ENCODE measurements at places on chromosomes 11 and 22.

DNA sequence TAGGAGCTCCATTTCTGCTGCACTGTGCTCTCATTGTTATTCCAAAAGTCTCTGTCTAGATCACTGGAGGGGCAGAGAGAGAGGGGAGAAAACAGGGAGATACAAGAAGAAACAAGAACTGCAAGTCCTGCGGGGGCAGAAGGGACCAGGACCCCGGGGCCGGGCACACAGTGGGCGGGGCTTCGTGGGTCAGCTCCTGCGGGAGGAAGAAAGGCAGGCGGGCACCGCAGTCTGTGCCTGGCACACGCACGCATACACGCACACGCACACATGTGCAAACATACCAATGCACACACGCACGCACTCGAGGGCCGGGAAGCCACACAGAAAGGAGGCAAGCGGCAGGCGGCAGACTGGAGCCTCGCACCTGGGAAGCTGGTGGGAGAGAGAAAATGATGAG, 33.6 kb downstream of the SYT7 start:
- no peak for DNase-seq

- DNase-seq, result no peak
Measured at GRCh38 chr11:61800331-61801281, 7.9 kb downstream of the FEN1 start.

DNA sequence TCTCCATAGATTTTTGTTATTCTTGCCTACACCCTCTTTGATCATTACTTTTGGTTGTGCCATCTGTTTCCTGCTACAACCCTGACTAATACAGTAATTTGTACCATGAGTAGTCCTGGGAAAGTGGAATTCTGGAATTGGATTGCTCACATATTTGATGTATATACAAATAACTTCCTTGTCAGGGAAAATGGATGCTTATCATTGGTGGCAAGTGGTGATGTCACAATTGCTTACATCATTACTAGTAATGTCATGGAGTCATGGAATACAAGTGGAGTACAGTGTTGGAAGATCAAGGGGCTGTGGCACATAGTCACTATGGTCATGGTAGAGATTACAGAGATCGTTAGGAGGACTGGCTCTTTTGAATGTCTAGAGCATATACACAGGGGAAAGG, 24.4 kb downstream of the AASDHPPT start:
- DNase-seq, result no peak

GRCh38 chr11:394858-395655, 1.0 kb downstream of the PKP3 start:
- DNase-seq, result no peak

- DNase-seq, result peak; percentile 71
Measured at GRCh38 chr11:33857933-33858371, 33.9 kb downstream of the LMO2 start.

DNA sequence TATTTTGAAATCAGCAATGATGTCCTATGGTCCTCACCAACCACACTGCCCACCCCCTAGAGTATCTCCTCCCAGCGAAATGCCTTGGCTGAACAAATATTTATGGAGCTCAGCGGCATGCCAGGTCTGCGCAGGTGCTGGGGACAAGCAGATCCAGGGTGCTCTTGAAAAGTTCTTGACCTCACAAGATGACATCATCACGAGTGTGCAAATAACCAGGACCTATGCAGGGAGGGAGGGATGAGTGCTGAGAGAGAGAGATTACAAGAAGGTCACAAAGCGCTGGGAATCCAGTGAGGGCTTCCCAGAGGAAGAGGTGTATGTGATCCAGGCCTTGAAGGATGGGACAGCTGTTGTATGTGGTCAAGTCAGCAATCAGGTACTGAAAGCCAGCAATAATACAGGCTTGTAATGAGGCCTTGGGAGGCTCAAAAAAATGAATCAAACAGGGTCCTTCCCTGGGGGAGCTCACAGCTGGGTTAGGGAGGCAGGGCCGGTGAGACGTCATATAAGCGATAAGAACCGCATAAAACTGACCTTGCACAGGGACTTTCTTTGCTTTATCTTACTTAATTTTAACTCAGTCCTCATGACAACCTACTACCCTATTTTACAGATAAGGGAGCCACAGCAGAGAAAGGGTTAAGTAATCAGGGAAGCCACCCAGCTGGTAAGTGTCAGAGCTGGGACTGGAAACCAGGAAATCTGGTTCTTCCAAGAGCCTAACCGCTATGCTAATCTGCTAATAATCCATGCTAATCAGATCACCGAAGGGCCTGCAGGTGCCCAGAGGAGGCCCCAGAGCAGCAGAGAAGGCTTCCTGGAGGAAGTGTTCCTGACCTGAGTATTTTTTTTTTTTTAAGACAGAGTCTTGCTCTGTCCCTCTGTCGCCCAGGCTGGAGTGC, 8.2 kb downstream of the ARRB1 start:
- DNase-seq, result peak; percentile 93

GRCh38 chr11:120637131-120637530, 125.6 kb downstream of the GRIK4 start:
- no peak for DNase-seq

GRCh38 chr22:18104566-18104965, 6.0 kb upstream of the TUBA8 start:
- no peak for DNase-seq

GRCh38 chr22:34639911-34640310, 426.0 kb upstream of the ISX start:
- no peak for DNase-seq

GRCh38 chr11:68298659-68299516, 13.5 kb upstream of the LRP5 start:
- no peak for DNase-seq

DNA sequence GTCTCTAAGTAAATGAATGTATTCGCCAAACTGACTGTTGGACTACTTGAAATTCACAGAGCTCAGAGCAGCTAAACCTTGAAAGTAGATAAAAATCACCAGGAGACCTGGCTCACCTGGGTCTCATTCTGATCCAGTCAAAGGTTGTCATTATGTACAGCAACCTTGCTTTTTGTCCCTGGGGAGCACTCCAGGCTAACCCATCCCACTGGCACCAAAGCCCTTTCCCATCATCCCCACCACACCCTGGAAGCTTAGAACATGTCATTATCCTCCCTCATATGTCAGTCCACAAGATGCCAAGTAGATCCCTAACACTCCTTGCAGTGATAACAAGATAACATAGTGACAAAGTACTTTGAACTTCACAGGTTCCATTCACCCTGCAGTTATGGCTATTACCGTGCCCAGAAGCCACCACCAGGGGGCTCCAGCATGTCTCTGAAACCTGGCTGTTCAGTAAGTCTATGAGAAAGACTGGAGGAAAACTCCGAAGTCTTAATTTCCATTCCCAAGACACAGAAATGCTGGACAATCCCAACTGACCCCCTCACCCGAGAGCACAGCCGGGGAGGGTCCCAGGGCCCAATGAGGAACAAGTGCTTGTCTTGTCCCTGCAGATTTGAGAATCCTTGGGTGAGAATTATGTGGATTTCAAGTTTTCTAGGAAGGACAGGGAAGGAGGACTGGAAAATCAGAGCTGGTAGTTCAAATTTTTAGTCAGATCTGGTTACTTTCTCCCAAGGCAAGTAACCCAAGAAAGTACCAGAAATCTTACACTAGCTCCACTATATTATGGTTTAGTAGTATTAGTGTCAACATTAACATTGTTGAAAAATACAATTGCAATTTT, 43.0 kb upstream of the USP47 start:
- DNase-seq, result peak; percentile 48

DNA sequence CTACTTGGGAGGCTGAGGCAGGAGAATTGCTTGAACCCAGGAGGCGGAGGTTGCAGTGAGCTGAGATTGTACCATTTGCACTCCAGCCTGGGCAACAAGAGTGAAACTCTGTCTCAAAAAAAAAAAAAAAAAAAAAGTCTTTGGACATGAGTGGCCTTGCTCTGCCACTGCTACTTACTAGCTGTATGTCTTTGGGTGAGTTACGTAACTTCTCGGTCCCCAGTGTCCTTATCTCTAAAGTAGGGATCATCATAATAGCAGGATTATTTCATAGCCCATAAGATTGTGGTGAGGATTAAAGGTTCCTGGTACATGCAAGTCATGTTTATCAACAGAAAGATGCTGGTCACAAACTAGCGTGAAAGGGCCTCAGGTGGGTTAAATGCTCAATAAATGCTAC, 53.9 kb upstream of the HEPHL1 start:
- DNase-seq, result no peak

DNA sequence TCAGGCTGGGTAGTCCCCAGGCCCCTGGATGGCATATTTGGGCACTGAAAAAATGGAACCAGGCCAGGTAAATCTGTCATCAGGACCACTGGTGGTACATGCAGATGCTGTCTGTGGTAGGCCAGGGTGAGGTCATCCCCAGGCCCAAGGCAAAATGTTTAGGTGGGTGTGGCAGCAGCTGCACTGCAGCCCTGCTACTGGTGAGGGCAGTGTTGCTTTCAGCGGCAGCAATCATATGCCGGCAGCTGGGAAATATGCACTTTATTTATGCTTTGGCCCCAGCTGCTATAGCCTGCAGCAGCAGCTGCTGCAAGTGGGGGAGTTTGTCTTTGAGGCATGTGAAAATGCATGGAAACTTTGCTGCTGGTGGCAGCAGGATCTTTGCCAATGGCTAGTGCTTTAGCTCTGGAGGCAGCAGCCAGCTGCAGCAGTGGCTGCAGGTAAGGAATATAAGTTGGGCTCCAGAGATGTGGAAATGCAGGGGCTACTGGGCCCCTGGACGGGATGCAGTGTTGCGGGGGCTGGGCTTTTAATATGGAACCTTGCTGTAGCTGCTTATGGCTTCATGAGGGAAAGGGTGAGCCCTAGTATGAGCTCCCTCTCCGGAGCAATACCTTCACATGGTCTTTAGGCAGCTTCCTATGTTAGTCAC, 365.7 kb upstream of the CADM1 start:
- DNase-seq, result peak; percentile 65

- no peak for DNase-seq
Measured at GRCh38 chr11:85977751-85978160, 91.1 kb downstream of the PICALM start.

- DNase-seq, result no peak
Measured at GRCh38 chr11:79043726-79044125, 397.1 kb downstream of the TENM4 start.

DNA sequence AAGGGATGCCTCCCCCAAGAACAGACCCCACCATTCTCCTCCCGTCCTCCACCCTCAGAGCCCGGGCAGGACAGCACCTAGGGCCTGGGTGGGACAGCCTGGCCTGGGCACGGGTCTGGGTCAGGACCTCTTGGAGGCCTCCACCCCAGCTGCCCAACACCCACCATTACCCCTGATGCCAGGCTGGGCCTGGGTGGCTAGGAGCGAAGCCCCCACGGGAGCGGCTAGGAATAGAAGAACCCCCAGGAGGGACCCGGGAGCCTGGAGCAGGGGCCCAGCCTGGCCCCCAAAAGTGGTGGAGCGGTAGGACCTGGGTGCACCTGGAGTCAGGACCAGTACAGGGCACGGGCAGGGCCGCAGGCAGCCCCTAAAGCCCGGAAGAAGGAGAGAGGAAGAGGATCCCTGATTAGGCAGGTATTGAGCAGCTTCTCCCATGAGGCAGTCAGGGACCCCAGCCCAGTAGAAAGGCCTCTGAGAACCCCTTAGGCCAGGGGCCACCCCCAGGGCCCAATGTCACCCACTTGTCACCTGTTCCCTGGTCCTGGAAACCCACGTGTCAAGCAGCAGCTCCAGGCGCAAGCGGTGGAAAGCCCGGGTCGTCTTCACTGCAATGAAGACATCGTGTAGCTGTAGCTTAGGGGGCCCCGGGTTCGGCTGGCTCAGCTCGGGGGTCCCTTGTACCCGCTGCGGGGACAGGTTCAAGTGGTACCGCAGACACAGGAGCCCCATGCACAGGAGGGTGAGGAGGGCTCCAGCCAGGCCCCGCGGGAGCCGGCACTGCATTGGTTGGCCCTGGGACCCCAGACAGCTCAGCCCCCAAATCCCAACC, 575 bp downstream of the MFNG start:
- no peak for DNase-seq

GRCh38 chr11:69270941-69271340, 23.0 kb upstream of the MYEOV start:
- no peak for DNase-seq

- DNase-seq, result no peak
Measured at GRCh38 chr11:59191095-59191494, 19.2 kb downstream of the DTX4 start.

All from NCI-H774 (cell line).